Foreskin melanocyte (primary cell): ENCODE measurements at places on chromosomes 11 and 22.
A peak's percentile ranks its signal among the peaks of the same experiment; 100 is the strongest.

GRCh38 chr11:122131126-122131525 lies 15.1 kb upstream of the BLID start:
- DNase-seq, result no peak

GRCh38 chr11:28657378-28658030 lies 549.3 kb downstream of the METTL15 start:
- DNase-seq, result peak; percentile 4

GRCh38 chr22:22600531-22601261 lies 41.6 kb upstream of the PRAME start:
- DNase-seq, result no peak

DNA sequence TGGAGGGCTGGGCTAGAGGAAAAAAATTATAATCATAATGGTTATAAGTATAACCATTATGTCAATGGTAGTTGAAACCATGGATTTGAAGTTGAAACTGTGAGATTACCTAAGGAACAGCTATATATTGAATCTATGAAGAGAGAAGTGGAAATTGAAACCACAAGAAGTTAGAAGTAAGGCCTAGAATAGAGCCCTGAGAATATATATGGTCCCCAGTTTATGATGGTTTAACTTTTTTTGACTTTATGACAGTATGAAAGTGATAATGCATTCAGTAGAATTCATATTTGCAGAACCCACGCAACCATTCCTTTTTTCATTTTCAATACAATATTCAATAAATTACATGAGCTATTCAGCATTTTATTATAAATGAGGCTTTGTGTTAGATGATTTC lies 15.0 kb downstream of the AASDHPPT start:
- DNase-seq, result no peak

DNA sequence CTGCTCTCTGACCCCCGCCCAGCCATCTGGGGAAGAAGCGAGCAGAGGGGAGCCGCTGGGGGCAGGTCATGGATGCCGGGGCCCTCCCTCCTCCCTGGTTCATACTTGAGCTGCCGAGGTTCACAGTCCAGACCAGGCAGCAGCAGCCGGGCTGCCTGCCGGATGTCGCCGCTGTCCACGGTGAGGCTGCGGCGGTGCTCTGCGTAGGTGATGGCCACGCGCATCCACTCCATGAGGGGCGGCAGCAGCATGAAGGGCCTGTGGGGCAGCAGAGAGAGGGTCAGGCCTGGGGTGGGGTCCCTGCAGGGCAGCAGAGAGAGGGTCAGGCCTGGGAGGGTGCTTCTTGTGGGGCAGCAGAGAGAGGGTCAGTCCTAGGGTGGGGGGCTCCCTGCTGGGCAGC lies 67.6 kb downstream of the NAT10 start:
- DNase-seq, result no peak

DNA sequence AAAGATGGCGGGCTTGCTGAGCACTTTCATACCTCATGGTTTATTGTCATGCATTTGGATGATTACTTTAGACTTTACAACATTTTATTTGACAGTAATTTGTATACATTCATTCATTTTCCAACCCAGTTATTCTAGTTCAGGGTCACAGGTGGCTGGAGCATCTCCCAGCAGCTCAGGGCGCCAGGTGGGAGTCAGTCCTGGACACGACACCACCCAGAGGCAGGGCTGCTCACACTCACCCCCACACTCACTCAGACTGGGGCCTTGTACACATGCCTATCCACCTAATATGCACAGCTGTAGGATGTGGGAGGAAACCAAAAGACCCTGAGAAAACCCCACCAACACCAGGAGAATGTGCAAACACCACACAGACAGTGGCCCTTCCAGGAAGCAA lies 123.9 kb downstream of the OPCML start:
- DNase-seq, result no peak

GRCh38 chr11:130198964-130199363 lies 39.4 kb downstream of the ST14 start:
- no peak for DNase-seq
